ENCODE measurements at places on chromosomes 5 and 9.

GRCh38 chr5:150323092-150323491, 20.4 kb upstream of the ARSI start:
- no peak for DNase-seq

- no peak for DNase-seq
Measured at GRCh38 chr5:54620141-54620933, 102.8 kb downstream of the SNX18 start.

- no peak for DNase-seq
Measured at GRCh38 chr9:27618066-27618465, 44.8 kb upstream of the C9orf72 start.

DNA sequence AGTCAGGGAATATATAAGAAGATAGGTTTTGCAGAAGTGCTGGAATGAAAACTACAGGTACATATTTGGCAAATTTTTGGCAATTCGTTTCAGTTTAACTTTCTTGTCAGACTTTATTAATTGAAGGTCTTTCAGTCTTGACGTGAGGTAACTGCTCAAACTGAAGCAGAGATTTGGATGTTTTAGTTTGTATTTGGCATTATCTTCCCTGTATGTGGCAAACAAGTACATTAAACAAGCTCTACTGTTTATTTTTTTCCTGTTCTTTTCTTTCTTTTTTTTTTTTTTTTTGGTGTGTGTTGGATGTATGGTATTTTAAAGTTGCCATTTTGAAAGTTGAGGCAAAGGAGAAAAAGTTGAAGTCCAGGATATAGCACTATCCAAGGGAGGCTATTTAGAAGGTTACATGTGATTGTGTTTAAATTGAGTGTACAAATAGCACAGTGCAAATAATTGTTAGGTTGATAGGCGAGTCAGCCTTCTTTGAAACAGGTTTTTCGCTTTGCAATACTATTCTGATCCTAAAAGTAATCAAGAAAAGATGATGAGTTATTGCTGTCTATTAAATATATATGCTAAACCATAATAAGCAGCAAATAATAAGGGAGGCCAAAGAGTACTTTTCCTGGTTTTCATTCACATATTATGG, 2.2 kb downstream of the PBX3 start:
- no peak for DNase-seq

DNA sequence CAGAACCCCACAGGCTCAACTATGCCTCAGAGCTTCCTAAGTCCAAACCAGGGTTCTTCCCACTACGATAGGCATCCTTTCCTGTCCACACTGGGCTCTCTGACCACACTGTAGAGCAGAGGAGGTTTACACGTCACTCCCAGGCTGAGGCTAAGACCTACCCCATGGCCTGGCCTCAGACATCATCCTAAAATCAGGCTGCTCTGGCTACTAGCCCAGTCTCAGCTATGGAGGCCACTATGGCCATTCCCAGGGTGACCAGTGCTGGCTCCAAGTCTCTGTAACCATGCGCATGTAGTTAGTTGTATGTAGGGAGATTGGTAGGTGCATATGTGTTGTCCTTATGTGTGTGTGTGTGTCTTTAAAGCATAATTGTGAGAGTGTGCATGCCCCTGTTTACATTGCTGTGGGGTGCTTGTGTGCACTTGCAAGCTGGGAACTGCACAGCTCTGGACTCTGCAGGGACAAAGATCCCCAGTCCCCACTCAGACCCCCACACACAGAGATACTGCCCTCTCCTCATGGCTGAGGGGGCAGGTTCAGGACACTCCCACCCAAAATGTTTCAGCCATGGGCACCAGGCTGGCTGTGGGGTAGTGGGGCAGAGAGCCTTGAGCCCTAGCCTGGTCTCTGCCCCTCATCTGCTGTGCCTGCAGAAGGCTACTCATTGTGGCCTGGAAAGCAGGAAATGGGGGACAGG, 12.3 kb downstream of the PDLIM4 start:
- DNase-seq: no peak

DNA sequence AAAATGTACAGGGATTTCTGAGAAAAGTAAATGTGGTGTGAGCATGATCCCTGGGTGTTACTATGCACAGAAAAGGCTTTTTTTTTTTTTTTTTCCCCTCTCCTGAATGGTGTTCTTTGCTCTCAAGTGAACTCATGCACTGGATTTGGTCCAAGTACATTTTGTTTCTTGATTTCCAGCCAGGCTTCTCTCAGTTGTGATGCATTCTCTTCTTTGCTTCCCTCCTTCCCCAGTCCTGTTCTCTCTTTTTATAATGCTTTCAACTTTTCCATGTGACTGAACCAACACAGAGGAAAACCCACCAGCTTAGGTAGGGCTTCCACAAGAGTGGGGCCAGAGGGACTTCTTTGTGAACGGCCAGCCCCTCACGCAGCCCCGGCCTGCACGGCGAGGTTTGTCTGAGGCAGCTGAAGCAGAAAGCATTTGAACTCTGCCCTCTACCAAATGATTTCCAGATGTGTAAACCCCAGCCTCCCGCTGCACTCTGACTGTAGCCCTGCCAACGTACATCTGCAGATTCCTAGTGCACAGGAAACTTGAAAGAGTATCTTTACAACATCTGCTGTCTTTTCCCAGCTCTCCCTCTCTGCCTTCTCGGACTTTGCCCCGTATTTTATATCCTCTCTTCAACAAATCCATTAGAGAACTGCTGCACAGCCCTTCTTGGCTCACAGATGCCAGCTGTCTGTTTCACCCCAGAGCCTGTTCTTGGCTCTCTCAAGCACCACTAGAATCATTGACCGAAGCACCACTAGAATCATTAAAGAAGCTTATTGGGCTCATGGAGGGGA, 71.8 kb upstream of the CD180 start:
- no peak for DNase-seq

GRCh38 chr9:113511856-113512761, 48.6 kb downstream of the RGS3 start:
- no peak for DNase-seq

DNA sequence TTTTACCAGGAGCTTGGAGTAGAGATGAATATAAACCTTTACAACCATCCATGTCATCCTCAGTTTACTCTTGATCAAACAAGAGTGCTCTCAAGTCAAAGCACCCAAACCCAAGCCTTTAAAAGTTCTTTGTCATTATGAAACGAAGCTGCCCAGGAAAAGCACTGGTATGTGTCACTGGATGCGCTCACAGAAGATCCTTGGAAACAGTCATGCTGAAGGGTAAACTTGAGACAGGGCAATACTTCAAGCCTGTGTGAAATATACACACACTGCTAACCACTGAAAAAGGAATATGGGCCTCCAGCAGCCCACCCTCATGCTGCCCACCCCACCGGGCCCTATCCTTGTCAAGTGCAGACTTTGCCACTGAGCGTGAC, 84.5 kb downstream of the PRRT1B start:
- no peak for DNase-seq

- DNase-seq: no peak
Measured at GRCh38 chr9:107029146-107029545, 166.2 kb downstream of the ZNF462 start.

GRCh38 chr9:8858596-8859161, 1059.1 kb upstream of the DMAC1 start:
- DNase-seq: no peak

DNA sequence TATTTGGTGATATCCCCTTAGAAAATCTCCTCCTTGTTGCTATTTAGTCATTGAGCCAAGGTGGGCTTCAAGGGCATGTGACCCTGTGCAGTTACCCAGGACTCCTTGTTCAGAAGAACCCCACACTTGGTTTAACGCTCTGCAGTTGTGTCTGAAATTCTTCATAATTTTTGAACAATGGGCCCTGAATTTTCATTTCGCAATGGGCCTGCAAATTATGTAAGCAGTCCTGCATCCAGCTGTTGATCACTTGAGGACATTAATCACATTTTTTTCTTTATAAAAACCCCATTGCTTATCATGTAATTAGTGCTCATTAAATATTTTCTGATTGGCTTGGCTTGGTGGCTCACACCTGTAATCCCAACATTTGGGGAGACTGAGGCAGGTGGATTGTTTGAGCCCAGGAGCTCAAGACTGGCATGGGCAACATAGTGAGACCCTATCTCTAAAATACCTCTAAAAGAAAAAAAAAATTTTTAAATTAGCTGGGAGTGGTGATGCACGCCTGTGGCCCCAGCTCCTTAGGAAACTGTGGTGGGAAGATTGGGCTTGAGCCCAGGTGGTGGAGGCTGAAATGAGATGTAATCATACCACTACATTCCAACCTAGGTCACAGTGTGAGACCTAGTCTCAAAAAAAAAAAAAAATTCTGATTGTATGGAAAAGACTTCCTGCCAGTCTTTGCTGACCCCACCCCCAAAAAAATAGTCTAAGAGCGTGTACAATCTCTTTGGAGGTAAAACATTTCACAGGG, 194.2 kb upstream of the HAPLN1 start:
- no peak for DNase-seq

GRCh38 chr5:10364186-10364689, 10.7 kb downstream of the MARCHF6 start:
- no peak for DNase-seq

DNA sequence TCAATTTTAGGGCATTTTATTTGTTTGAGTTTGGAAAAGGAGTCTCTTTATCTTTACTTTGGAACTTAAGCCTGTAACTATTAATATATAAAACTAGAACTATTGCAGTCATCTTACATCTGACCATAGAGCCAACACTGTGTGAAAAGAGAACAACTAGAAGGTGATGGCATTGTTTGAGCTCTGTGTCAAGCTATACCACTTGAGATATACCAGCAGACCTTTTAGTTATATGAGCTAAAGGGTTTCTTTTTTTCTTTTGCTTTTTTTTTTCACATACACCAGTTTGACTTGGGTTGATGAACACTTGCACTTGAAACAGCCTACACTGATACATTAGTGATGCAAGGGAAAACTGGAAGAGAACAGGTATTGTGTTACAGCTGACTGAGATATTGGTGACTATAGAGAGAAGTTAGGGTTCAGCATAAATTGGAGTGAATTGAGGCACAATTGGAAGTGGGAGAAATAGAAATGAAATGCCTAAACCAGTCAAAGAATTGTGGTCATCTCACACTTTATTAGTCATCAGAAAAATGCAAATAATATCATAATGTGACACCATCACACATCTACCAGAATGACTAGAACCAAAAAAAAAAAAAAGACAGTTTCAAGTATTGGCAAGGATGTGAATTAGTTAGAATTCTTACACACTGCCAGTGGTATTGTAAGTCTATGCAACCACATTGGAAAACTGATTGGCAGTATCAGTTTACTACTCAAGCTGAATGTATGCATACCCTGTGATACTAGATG, 60.9 kb downstream of the ADRB2 start:
- DNase-seq: no peak

GRCh38 chr5:157245476-157245875, 20.4 kb upstream of the CYFIP2 start:
- peak; percentile 3 for DNase-seq
